T-helper 9 cell (primary cell): ENCODE measurements at places on chromosomes 5 and 9.

- no peak for DNase-seq
Measured at GRCh38 chr9:136742591-136743391, at the start of gene LCN10. TSS of gene LCN10 (minus strand) at chr9:136742940. CDS start at chr9:136742903, 37 bp downstream.

GRCh38 chr9:36862206-36863145, 171.6 kb downstream of the PAX5 start:
- DNase-seq, result no peak

DNA sequence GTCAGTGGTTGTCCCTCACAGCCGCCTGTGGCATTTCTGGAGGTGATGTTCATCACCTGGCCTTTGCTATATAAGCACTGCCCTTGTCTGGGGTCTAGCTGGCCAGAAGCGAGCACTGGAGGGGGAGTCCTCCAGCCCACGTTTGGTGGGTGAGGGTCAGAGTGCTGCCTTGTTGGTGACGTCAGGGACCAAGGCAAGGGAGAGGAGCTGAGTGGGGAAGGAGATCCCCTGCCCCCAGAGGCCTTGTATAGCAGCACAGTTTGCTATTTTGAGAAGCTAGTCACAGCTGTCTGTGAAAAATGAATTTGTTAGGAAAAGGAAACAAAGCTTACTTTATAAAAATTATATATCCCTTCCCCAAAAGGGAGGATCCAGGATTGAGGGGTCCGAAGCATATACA, 49.8 kb downstream of the SYK start:
- DNase-seq, result no peak

GRCh38 chr9:35537913-35538312, 48.0 kb downstream of the RUSC2 start:
- no peak for DNase-seq

GRCh38 chr9:13501018-13501417, 221.5 kb upstream of the MPDZ start:
- DNase-seq, result no peak

DNA sequence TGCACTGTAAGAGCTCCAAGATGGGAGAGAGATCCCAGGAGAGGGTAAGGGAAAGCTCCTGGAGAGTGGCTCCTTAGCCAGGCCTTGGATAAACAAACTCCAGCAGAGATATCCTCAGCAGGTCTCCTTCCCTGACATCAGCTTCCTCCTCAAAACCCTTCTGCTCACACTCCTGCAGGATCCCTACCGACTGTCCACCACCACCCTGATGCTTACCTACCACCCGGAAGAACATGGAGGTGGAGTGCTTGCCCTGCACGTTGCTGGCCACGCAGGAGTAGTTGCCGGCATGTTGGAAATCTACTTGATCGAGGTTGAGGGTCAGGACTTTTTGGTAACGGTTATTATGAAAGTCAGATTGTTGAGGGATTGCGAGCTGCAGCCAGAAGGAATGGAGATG, 9.3 kb downstream of the CSF1R start:
- no peak for DNase-seq
